Choroid plexus epithelial cell (primary cell): ENCODE measurements at places on chromosomes 6 and 20.

GRCh38 chr6:16654701-16655100, 106.6 kb downstream of the ATXN1 start:
- DNase-seq: peak; percentile 33

DNA sequence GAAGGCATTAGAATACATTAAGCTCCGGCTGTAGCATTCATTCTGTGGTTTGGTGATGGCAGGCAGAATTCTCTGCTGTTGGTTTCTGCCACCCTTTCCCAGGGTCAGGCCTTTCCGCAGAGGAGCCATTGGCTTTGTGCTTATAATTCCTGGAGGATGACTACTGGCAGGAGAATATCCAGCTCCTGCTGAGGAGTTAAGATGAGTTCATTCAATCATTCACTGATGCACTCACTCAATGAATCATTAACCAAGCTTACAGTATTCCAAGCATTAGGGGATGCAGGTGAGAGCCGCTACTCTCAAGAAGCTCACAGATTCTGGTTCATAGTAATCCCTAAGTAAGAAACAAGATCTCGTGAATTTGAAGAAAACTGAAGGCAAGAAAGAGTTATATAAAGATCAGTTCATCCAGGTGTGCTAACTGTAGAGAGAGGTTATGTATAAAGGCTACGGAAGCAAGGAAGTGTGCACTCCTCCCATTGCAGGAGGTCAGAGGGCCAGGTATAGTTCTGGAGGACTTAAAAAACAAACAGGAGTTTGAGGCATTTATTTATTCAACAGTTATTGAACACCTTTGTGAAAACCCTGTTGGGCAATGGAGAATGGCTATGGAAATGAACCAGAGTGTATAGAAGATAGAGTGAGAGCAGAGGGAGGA, 75.5 kb downstream of the HMGN3 start:
- no peak for DNase-seq

GRCh38 chr20:1309439-1309847, 19.5 kb downstream of the SDCBP2 start:
- no peak for DNase-seq

- DNase-seq: peak; percentile 15
Measured at GRCh38 chr20:62238569-62239277, 402 bp downstream of the OSBPL2 start.

- DNase-seq: no peak
Measured at GRCh38 chr6:132685009-132685408, 26.0 kb upstream of the TAAR1 start.

GRCh38 chr6:22320750-22321149, 23.9 kb upstream of the PRL start:
- DNase-seq: peak; percentile 79

GRCh38 chr6:19991176-19991575, 154.0 kb downstream of the ID4 start:
- DNase-seq: no peak

GRCh38 chr6:108806665-108807064, 41.6 kb upstream of the ARMC2 start:
- no peak for DNase-seq

DNA sequence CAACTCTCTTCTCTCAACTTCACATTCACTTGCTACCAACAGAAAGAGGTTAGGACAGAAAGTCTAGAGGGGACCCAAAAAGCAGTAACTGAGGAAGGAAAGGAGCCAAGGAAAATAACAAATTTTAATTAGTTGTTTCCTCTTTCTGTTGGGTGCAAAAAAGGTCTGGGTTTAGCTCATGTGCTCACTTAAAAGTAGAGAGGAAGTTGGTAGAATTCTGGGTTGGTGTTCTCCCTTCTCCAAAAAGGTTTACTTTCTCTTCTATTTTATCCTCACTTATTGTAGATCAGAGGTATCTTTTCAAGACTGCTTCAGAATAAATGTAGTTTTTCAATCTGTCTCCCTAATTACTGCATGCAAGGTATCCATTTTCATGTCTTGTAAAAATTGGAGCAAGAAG, 42.8 kb downstream of the MAP3K7 start:
- no peak for DNase-seq

DNA sequence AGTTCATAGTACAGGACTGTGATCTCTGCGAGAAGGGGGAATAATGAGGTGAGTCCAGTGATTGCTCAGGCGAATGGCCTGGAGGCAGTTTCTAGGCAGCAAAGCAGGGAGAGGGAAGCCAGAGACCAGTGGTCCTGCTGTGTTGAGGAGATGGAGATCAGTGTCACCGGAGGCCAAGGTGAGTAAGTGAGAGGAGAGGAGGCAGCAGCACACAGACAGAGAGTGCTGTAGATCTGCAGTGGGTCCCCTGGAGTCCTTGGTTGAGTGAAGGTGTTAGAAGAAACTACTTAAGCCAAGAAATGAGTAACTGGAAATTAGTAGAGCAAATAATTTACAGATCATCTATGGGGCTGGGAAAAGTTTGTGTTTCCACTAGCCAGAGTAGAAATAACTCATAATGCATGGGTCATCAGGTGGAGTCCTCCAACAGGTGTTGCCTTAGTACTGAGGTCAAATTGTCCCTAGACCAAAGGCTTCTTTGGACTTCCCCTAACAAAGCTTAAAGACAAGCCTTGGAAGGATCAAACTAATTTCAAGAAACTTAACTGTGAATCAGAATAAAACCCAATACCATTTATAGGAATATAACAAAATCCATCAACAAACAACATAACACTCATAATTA, 13.6 kb downstream of the HEBP2 start:
- DNase-seq: no peak

DNA sequence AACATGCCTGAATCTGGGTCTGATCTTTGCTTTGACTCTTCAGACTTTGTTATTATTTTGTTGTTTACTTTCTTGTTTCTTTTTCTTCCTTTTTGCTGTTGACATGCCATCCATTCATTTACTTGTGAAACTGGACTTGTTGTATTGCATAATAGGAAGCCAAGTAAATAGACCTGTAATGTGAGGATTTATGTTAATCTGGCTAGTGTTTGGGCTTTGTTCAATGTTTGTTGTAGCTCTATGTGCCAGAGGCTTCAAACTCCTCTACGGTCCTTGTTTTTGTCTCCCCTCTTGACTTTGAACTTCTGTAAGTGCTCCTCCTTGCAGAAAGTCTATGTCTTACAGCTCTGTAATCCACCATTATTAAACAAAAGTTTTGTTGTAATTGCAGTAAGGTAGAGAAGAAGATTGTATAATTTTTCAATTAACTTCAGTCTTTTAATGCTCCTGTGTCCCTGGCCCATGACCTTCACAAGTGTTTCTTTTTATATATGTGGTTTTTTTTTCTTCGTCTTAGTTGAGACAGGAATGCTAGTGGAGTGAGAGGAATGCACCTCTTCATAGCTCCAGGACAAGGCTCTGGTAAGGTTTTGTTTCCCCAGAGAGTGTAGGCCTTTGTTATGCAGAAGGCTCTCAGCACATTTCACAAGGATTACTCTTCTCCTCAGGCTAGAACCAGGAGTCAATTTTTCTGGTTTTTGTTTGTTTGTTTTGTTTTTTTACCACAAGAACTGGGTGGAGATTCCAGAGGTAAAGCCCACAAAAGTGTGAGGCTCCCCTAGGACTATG, 1061.8 kb upstream of the CITED2 start:
- peak; percentile 98 for DNase-seq

GRCh38 chr20:54345821-54346220, 129.6 kb upstream of the DOK5 start:
- DNase-seq: peak; percentile 50

DNA sequence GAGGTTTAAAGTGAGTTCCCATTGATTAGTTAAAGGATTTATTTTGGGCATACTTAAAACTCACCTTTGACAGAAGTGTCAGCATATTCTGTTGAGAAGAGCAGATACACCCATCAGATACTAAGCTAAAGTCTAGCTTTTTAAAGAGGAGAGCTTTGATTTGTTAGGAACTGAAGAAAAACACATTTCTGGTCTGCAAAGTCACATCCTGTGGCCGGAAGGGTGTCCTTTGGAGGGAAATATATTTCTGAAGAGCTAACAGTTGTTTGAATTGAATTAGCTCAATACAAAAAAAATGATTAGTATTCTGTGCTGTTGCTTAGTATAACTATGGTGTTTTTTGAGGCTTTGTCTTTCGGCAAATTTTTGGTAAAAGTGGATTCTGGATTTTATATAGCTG, 302.7 kb downstream of the RFPL4B start:
- no peak for DNase-seq

DNA sequence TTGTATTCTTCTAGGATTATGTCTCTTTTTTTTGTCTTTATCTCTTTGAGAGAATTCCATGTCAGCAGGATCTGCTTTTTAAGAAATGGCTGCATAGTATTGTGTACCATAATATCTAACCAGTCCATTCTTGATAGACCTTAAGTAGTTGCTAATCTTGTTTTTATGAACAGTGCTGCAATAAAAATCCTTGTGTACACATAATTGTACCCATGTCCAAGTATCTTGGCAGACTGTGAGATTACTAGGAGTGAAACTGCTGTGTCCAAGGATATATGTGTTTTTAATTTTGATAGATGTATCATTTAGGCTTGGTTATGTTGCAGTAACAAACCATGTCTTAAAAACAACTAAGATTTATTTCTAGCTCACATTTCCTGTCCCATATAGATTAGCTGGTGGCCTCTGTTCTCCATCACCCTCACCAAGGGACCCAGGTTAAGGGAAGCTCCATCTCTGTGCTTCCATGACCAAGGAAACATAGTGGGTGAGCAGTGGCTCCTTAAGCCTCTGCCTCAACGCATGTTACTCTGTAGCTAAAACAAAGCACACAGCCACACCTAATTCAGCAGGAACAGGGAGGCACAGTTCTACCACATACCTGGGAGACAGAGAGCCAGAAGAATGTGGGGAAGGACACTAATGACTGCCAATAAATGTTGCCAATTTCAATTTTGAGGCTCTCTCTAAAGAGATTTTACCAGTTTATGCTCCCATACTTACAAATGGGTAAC, 12.1 kb upstream of the SUMO4 start:
- no peak for DNase-seq

GRCh38 chr6:72547020-72547419, 74.8 kb upstream of the KCNQ5 start:
- DNase-seq: no peak

DNA sequence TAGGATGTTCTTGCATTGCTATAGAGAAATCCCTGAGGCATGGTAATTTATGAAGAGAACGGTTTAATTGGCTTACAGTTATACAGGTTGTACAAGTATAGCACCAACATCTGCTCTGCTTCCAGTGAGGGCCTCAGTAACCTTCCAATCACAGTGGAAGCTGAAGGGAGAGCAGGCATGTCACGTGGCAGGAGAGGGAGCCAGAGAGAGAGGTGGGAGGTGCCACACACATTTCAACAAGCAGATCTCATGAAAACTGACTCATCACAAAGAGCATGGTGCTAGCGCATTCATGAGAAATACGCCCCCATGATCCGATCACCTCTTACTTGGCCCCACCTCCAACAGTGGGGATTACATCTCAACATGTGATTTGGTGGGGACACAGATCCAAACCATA, 871.2 kb downstream of the TFAP2A start:
- DNase-seq: no peak

DNA sequence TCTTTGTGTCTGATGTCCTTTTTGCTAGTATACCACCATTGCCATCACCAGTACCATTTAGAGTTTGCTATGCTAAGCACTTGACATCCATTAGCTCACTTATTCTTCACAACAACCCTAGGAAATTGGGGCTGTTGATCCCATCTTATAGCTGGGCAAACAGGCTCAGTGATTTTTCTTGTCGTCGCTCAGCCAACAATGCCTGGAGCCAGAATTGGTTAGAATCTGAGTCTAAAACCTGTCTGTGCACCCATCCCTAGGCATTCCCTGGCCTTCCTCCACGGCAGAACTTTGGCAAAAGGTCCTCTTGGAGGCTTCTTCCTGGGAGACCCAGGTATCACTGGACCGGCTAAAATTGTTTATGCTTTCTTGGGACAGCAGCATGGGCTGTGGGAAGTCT, 20.9 kb downstream of the PHF20 start:
- DNase-seq: no peak

DNA sequence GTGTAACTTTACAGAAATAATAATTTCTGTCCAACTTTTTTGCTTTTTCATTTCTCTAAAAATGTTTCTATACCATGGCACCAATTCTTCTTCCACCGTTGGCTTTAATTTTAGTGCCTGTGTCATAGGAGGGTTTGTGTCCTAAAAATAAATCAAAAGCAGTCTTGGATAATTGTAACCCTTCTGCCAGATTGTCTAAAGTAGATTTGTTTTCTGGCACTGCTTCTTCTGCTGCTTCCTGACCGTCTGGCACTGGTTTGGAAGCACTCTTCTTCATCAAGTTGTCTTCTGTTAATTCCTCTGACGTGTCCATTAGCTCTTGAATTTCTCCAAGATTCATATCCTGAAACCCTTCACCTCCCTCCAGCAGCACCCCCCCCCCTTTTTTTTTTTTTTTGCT, 33.1 kb downstream of the SCAF8 start:
- no peak for DNase-seq

DNA sequence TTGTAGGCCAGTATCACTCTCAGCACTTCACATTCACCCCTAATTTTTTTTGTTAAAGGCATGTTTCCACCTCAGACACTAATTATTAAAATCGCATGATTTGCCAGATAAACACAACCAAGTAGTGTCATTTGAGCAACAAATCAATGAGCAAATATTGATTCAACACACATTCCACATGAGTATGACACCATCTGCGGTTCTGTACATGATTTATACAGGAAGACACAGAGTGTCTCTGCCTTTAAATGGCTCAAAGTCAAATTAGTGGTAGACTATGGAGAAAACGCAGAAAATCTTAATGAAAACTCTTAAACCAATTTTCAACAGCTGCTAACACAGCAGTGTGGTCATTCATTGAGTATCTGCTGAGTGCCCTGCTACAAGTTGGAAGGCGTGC, 300.2 kb downstream of the SOX4 start:
- DNase-seq: no peak

- peak; percentile 87 for DNase-seq
Measured at GRCh38 chr6:111818539-111819226, 54.6 kb downstream of the FYN start.
